Activated naive CD8-positive, alpha-beta T cell treated with anti-CD3 and anti-CD28 coated beads for 36 hours (primary cell): ENCODE measurements at places on chromosomes 11 and 22. TPM values are rescaled to one million over a fixed set of nuclear protein-coding genes. Genes with fewer than 3 reads are reported as not detected.

DNA sequence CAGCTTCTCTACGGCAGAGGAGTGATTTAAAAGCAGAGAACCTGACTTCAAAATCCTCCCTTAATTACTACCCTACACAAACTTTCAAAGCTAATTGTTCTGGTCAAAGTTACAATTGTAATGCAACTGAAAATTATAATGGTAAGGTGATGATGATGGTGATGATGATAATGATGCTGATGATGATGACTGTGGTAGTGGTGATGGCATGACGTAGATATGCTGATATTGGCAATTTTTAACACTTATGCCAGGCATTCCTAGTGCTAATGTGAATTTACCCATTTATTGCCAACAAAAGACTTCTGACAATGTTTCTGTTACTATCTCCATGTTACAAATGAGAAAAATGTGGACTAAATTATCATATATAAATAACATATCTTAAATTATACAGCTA is 1831.1 kb downstream of the LRRC4C start:
- no peak for DNase-seq

- DNase-seq = no peak
These were observed 16.9 kb downstream of the CDPF1 start for GRCh38 chr22:46233231-46233630.

NFAM1 gene
- not detected for total RNA-seq

OSBP2 gene
- 0.45 TPM for total RNA-seq

DNA sequence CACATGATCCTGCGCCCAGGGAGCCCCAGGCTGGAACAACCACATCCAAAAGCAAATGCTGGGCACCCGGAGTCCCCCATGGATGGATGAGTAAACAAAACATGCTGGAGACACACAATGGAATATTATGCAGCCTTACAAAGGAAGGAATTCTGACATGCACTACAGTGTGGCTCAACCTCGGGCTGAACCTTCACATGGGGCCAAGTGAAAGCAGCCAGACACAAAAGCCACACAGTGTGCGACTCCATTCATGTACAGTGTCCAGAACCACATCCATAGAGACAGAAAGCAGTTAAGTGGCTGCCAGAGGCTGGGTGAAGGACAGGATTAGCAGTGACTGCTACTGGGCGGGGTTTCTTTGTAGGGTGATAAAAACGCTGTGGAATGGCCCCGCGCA is 10.1 kb downstream of the POLR3H start:
- no peak for DNase-seq

- DNase-seq = no peak
These were observed 39.6 kb downstream of the QSER1 start for GRCh38 chr11:32932196-32932595.

GRCh38 chr11:29265792-29266191 is 751.0 kb downstream of the KCNA4 start:
- DNase-seq = no peak

- peak; percentile 63 for DNase-seq
These were observed at the start of gene LRP4 for GRCh38 chr11:46918083-46918787. LRP4 (minus strand) TSS chr11:46918550; CDS start chr11:46918379, 171 bp downstream.

- no peak for DNase-seq
These were observed 224.4 kb upstream of the MTNR1B start for GRCh38 chr11:92744929-92745585.

DNA sequence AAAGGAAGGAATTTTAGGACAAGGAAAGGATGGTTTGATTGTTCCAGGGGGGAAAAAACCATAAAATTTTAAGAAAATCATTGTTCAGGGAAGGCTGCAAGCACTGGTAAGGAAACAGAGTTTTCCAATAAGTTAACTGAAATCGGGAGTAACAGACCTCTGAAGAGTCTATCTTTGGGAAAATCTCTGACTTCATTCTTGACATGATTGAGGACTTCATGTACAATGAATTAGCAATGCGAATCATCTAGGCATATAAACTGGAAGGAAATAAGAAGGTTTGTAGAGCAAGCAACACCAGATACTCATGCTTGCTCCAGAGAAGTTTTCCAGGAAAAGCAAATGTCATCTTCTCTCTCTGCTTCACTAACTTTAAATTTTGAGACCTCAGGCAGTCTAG is 18.5 kb downstream of the APLP2 start:
- no peak for DNase-seq

GRCh38 chr11:107857550-107858216 is 904 bp downstream of the SLC35F2 start:
- DNase-seq = no peak

HOATZ gene
- not detected for total RNA-seq

GRCh38 chr11:19980957-19981669 is 179.2 kb downstream of the DBX1 start:
- no peak for DNase-seq

DNA sequence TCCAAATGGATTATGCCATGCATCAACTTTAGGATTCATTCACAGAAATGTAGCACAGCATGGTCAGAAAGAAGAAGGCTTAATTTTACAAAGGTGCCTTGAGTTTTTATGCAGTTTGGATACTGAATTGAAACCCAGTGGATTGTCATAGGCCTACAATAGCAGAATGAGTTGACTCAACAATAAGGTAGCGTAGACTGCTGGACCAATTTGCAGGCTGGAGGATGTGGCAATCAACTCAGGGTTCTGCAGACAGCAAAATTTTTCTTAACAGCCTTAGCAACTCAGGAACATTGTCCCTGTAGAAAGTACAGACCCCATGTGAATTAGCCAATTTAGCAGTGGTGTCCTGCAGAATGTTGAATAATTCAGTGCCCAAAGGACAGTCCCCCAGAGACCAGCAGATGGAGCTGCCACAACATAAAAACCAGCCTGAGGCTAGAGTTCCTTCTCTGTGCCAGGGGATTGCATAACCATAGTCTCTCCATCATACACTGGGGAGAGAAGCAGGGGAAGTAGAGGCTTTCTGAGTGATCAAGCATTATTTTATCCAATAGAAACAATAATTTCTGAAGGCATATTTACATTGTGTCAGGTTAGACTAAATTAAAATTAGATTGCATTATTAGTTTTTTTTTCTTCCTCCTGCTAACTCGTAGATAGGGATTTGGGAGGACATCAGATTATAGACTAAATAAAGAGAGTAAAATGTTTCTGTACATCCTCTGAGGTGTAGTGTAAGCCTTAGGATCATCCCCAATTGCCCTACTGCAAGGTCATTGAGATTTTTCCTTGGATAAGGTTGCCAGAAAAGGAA is 20.3 kb upstream of the MRPL17 start:
- no peak for DNase-seq

- no peak for DNase-seq
These were observed 1046.7 kb downstream of the DLG2 start for GRCh38 chr11:84580428-84580827.

GRCh38 chr22:39012533-39013511 is 1.2 kb upstream of the APOBEC3C start:
- no peak for DNase-seq

- no peak for DNase-seq
These were observed 496.0 kb downstream of the MIAT start for GRCh38 chr22:27153386-27153785.

DNA sequence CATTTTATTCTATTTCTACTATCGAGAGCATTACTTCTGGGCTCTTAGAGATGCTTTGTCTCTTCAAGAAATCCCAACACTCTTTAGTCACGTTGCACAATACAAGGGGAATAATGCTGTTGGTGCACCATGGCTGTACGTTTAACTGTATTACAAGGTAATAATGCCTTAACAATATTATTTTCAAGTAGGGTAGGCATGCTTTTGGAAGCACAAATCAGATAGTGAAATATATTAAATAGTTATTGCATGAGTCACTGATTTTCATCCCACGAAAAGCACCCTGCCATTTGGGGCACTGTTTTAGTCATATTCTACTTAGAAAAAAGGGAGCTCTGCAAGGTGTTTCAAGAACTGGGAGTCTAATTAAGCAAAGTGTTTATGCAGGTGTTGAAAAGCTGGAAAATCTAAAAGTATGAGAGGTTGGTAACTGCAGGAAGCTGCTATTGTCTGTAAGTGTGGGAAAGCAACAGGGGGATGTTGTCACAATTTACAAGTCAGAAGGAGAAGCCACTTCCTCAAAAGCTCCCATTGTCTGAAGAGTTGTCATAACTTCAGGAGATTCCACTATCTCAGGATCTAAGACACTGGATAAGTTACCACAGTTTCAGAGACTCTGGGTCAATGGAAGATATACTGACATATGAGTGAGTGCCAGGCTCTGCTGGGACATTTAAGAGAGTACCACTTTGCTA is 218.2 kb downstream of the JRKL start:
- DNase-seq = no peak

DNA sequence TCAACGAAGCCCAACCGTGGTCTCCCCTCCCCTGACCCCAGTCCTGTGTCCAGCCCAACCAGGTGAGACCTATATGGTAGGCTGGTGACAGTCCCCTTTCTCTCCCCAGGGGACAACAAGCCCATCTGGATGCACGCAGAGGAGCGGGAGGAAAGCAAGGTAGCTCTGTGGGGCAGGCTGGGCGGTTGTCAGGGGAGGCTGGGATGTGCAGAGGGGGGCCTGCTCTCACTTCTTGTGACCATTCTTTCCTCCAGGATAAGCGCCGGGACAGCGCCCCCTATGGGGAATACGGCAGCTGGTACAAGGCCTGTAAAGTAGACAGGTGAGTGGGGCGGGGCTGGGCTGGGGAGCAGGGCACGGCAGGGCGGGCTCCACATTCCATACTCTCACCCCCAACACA is 3.5 kb upstream of the RAB1B start:
- DNase-seq = peak; percentile 56

AGBL2 gene
- 5.5 TPM for total RNA-seq

DNA sequence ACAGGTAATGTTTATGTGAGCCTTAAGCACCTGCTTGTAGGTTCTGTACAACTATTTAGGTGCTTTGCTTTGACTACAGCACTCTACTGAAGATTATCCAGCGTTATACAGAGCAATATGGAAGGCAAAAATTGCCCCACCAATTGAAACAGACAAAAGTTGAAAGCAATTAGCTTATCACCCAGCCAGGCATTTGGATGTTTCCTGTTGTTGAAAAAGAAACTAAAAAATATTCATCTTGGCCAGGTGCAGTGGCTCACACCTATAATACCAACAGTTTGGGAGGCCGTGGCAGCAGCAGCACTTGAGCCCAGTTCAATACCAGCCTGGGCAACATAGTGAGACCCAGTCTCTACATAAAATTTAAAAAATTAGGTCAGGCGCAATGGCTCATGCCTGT is 18.5 kb downstream of the ATL3 start:
- DNase-seq = no peak

DNA sequence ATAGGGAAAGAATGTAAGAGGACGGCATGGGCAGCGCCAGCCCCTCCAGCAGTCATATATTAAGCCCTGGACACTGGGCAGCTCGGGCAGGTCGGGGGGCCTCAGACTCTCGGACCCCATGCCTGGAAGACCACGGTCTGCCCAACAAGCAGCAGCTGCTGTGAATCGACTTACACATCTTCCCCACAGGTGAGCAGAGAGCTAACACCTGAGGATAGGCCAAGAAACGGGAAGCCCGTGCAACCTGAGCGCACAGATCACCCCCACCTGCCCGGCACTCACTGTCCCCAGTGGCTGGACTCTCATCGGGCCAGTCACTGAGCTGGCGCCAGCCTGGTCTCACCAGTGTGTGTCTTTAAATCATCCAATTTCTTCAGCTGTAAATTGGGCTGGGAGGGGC is 4.7 kb upstream of the TCF20 start:
- no peak for DNase-seq

MYOD1 gene
- not detected for total RNA-seq

- DNase-seq = no peak
These were observed 804 bp downstream of the CCDC134 start for GRCh38 chr22:41801147-41801819.

GRCh38 chr22:27985323-27986275 is 66.5 kb upstream of the PITPNB start:
- no peak for DNase-seq

C11orf24 gene
- total RNA-seq = 42.2 TPM

- DNase-seq = no peak
These were observed 170.0 kb upstream of the PDGFD start for GRCh38 chr11:104333977-104334376.

DNA sequence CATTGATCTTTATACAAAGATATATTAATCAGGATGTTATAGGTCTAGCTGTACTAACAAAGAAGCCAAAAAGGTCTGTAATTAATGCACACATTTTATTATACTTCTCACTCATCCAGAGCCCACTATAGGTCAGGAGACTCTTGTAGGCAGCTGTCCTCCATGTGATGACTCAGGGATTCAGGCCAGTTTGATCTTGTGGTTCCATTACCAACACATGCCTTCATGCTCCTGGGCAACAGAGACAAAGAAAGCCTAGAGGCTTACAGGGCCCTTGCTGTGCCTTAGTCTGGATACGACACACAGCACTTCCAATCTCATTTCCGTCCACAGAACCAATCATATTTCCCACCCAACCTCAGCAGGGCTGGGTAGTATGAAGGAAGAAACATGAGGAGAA is 150.3 kb upstream of the NCAM1 start:
- no peak for DNase-seq

GRCh38 chr22:38946771-38947170 is 10.6 kb upstream of the APOBEC3A start:
- no peak for DNase-seq
